Right ventricle myocardium inferior (tissue), 1 donor: ENCODE measurements at places on chromosomes 2 and 18. TPM values are rescaled to one million over a fixed set of nuclear protein-coding genes. Genes with fewer than 3 reads are reported as not detected.

RAB6C gene
- total RNA-seq: 0.16 TPM

- no peak for DNase-seq
Measured at GRCh38 chr2:69168950-69169654, 156.1 kb downstream of the ANTXR1 start.

GRCh38 chr2:189485146-189485545 lies 43.9 kb downstream of the WDR75 start:
- DNase-seq: no peak

CSRNP3 gene
- total RNA-seq: 5.1 TPM

TAF1B gene
- total RNA-seq: 6.3 TPM

DNA sequence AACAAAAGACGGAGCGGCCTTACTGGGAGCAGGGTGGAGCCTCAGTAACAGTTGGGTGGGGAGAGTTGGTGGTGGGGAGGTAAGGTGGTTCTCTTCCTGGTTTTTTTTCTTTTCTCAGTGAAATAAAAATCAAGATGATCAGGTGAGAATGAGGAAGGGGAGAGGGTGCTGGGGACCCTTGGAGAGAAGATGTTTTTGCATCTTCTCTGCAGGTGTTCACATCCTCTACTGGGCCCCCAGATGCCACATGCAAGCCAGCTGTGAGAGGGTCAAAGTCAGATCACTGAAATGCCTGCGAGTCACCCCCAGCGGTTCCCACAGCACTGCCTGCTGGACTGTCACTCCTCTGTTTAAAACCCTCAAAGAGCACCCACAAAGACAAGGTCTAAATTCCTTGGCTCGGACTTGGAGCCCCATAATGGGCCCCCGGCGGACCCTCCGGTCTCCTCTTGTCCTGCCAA lies 69.8 kb upstream of the FHL2 start:
- DNase-seq: no peak

ABCG5 gene
- not detected for total RNA-seq

GRCh38 chr2:38092196-38092902 lies 16.4 kb upstream of the CYP1B1 start:
- DNase-seq: peak; percentile 72

IL36A gene
- total RNA-seq: not detected

CACNB4 gene
- total RNA-seq: 0.35 TPM

DNA sequence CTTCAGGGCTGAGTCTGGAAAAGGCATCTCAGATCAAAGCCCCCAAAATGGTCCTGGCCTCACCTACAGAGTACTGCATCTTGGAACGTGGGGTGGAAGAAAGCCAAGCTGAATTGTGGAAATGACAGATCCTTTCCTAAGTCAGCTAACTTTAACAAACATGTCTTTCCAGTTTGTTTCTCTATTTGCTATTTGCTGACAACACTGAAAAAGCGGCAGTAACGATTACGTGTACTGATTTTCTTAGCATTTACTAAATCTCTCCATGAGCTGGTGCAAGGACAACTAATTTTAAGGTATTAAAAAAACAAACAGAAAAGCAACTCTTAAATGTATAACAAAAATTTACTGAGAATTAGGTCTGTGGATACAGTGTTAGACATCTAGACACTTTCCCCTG lies 1.1 kb downstream of the HIBCH start:
- no peak for DNase-seq

TMEM247 gene
- total RNA-seq: not detected

ALK gene
- total RNA-seq: 0.08 TPM

DNA sequence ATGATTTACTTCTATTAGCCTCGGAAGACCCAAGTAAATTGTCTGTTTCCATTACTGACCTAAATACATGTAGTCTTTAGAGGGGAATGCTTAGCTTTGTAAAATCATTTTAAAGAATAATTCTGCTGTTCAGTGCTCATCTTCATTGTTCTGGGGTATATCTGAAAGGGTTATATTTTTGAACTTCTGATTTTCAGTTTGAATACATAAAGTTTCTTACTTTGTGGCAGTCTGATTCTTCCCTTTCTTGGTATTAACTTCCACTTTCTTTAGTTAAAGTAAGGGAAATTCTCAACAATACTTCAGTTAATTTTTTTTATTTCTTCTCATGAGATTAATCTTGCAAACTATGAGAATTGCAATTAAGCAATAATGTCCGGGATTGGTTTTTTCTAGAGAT lies 148.4 kb downstream of the DOCK10 start:
- DNase-seq: no peak

DNA sequence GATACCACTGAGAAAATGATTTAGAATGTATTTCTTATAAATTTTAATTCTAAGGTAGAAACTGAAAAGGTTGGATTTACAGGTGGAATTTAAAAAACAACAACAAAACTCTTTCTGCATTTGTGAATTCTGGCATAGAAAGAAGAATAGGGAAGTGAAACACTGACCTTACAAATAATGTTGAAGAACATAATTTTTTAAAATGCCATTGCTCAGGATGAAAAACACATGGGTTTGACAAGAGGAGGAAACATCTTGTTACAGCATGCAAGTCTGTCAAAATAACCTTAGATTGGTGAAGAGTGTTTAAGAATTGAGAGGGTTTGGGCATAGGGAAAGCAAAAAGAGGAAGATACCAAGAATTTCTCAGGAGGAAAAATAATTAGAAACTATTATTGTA lies 184.3 kb downstream of the UBE2E3 start:
- DNase-seq: no peak

GRCh38 chr2:240021488-240022104 lies 3.5 kb downstream of the NDUFA10 start:
- DNase-seq: peak; percentile 77

GRCh38 chr18:46046126-46046525 lies 25.9 kb downstream of the PSTPIP2 start:
- DNase-seq: no peak

DNA sequence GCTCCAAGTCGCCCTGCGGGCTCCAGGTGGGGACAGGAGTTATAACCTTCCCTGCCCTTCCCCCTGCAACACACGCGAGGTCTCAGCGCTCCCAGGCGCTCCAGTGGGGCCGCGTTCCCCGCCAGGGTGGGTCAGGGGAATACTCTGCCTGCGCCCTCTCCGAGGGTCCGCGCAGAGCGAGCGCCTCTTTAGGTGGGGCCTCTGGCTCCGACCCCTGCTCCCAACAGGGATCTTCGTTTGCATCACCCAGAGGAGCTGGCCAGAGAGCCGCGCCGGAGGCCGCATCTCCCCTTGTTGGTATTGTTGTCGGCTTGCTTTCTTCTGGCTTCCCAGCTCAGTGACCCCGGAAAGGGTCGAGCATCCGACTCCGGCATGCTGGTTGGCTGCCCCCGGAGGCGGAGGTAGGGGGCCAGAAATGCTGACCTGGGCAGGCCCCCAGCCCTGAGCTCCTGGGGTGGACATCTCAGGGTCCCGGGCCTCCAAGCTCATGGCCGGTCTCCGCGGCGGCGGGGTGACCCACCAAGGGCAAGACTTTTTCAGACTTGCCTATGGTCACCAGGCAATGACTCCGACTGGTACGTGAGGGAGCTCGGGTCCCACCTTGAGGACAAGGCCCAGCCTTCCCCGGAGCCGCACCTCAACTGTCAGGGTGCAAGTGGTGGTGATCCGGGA lies 11.2 kb upstream of the EN1 start:
- DNase-seq: no peak

GRCh38 chr2:64792300-64792699 lies 138.6 kb upstream of the SERTAD2 start:
- DNase-seq: no peak

DNA sequence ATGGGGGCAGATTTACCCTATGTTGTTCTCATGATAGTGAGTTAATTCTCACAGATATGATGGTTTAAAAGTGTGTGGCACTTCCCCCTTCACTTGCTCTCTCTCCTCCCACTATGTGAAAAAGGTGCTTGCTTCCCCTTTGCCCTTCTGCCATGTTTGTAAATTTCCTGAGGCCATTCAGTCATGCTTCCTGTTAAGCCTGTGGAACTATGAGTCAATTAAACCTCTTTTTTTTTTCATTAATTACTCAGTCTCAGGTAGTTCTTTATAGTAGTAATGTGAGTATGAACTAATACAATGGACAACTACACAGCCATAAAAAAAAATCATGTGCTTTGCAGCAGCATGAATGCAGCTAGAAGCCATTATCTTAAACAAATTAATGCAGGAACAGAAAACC lies 118.5 kb downstream of the CALCRL start:
- DNase-seq: no peak

PIEZO2 gene
- total RNA-seq: 0.11 TPM

- no peak for DNase-seq
Measured at GRCh38 chr2:187640926-187641510, 86.8 kb upstream of the TFPI start.

HOXD13 gene
- not detected for total RNA-seq

- no peak for DNase-seq
Measured at GRCh38 chr2:162676515-162676914, 162.1 kb downstream of the KCNH7 start.

- DNase-seq: no peak
Measured at GRCh38 chr2:213490087-213490486, 205.8 kb downstream of the SPAG16 start.

GRCh38 chr2:99414566-99414965 lies 75.3 kb downstream of the REV1 start:
- no peak for DNase-seq

DNA sequence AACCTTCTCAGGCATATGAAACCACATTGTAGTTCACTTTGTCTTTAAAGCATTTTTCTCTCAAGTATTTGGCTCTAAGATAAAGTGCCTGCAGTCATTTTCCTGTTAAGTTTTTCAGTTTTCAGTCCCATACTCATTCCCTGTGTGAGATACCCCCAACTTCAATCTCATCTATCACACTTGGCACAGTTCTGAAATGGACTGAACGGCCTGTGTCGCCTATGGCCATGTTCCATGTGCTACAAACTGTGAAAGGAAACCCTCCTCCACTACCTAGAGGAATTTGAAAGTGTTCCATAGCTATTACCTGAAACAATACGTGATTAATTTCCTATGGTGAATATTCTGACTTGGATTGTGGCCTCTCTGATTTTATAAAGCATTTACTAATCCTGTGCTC lies 319.1 kb downstream of the CTNNA2 start:
- no peak for DNase-seq

- no peak for DNase-seq
Measured at GRCh38 chr2:141065042-141065441, 1065.8 kb downstream of the LRP1B start.

DNA sequence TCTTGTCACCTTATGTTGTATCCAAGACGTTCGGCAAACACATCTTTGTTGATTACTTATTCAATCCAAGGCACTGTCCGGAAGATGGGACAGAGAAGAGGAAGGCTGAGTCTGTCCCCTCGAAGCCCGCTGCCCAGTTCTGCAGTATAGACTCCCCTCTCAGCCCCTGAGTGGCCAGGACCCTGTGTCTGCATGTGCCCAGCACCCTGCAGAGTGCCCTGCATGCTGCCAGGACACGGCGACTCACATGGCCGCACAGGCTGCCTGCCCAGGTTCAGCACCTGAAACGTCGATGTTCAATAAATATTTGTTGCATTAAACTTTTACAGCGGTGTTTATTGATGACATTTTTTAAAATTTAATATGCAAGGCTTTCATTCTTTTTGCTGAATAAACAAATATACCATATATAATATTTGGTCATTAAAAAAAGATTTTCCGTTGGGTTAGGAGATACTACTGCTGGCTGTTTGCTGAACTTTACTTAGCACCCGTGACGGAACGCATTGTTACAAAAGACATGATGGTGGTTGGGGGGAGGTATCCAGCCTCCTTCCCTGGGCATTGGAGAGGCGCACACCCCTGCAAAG lies 146.5 kb downstream of the PTGR3 start:
- no peak for DNase-seq

VIT gene
- 21.6 TPM for total RNA-seq

- DNase-seq: no peak
Measured at GRCh38 chr2:21710496-21710895, 586.7 kb downstream of the TDRD15 start.

TTC31 gene
- total RNA-seq: 12.2 TPM

GRCh38 chr2:176130147-176130956 lies 847 bp downstream of the HOXD8 start:
- no peak for DNase-seq

OBSL1 gene
- 158 TPM for total RNA-seq

MARCO gene
- total RNA-seq: 19.7 TPM
